RCC 7860 (cell line): ENCODE measurements at places on chromosomes 16 and 17.

GRCh38 chr16:54462771-54463170 lies 176.2 kb upstream of the IRX3 start:
- DNase-seq = no peak

DNA sequence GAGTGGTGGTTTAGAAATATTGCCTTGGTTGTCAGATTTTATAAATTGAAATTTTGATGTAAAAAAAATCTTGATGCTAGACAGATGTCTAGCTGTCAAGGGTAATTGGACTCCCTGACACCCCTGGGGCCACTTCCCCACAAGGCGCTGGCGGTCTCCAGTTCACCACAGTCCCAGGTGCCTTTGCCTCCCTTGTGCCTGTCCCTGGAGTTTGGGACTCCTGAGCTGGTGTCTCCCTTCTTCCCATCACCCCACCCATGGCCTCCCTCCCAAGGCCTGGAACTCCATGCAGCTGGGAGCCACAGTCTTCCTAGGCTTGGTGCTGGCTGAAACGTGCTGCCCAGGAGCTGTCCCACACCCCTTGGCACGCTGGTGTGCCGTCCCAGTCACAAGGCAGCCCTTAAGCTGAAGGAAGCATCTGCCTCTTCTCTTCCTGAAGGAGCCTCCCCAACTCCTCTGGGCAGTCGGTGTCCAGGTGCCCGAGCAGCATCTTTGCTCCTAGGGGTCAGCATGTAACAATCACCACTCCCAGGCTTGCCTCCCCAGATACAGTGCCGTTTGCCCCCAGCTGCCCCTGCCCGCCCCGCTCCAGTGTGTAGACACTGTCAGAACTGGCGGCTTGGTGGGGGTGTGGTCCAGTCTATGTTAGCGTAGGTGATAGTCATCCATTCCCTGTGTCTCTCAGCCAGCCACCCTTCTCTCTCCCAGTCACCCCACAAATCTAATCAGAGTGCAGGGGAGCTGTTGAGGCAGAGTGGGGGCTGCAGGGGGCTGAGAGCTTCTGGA lies 26.2 kb downstream of the POLR3E start:
- no peak for DNase-seq

- no peak for DNase-seq
Observed at GRCh38 chr16:66673691-66674090, 22.9 kb downstream of the CMTM4 start.

GRCh38 chr17:67050066-67050465 lies 5.7 kb downstream of the CACNG1 start:
- no peak for DNase-seq

- DNase-seq = no peak
Observed at GRCh38 chr16:17846030-17846429, 375.3 kb upstream of the XYLT1 start.

GRCh38 chr16:5735444-5735843 lies 637.8 kb upstream of the EEF2KMT start:
- DNase-seq = no peak

DNA sequence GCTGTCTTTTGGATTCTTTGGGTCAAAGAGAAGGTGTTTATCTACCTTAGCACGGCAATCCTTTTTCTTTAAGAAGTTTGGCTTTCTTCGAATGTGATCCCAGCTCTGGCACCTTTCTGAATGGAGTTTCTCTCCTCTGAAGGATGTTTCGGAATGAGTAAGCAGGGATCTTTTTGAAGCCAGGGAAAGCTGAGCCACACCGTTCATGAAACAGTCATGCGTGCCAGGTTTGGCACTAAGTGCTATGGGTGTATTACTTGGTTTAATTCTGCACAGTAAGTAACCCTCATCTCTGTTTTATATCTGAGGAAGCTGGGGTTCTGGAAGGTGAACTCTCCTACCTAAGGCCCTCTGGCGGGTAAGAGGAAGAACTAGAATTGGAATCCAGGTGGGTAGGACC lies 234.5 kb downstream of the NTN1 start:
- no peak for DNase-seq

- DNase-seq = no peak
Observed at GRCh38 chr16:54289945-54290832, 3.6 kb upstream of the IRX3 start.

GRCh38 chr17:740240-741017 lies 8.0 kb downstream of the TLCD3A start:
- DNase-seq = no peak

DNA sequence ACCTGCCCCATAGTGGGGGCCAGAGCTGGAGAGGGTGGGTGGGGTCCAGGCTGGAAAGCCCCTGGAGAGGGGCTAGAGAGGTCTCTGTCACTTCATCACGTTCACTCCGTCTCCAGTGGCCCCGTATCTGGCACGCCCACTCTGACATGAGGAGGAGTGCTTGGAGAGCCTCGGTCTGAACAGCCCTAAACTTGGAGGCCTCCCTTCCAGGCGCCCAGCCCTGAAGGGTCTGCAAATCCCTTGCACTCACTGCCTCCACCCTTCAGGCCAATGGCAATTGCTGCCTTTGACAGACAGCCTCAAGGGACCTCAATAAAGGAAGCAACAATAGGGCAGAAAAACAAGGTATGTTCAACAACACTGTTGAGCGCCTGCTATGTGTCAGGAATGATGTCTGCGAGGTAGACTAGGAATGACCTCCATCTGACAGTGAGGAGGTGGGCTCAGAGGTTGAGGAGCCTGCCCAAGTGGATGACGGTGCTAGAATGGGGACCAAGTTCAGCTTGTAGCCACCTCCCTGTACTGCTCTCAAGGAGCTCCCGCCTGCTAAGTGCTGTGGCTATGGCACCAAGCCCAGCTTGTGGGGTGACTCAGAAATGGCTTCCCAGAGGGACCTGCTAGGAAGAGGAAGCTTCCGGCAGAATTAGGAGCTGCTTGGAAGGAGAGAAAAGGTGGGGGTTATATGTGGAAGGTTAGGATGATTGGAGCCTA lies 2.9 kb upstream of the EPX start:
- peak; percentile 66 for DNase-seq

GRCh38 chr17:80845863-80846671 lies 145.6 kb upstream of the CHMP6 start:
- no peak for DNase-seq

DNA sequence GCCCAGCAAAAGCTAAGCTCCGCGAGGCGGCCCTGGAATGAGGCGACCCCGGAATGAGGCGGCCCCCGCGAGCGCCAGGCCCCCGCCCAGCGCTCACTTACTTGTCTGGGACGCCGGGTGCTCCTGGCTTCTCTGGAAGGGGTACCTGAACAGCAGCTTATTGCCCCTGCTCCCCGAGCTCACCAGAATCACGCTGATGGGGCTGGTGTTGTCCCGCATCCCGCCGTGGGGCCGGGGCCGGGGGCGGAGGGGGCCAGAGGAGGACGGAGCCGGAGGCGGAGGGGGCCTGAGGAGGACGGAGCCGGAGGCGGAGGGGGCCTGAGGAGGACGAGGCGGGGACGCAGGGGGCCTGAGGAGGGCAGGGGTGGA lies 440 bp downstream of the NPRL3 start:
- no peak for DNase-seq

DNA sequence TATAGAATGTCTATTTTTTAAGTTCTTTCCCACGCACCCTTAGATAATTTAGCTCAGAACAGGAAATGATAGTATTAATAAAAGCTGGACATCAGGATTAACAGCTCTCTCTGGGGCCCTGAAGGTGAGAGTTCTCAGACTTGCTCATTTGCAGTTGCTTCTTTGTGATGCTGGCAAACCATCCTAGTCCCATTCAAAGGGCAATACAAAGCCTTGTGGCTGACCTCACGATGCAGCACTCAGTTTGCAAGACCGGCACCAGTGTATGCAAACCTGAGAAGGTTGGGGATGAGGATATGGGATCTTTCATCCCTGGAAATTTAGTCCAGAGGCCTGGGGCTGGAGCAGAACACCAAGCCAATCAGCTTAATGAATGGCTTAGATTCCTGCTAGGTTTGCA lies 29.3 kb downstream of the STH start:
- DNase-seq = no peak

GRCh38 chr17:63827002-63827800 lies at the start of the genes FTSJ3 and PSMC5:
Gene FTSJ3, minus strand, starts transcription at chr17:63827663. Its CDS starts 761 bp downstream, at chr17:63826902.
Gene PSMC5, plus strand, starts transcription at chr17:63827431. Its CDS starts 60 bp downstream, at chr17:63827491.
- peak; percentile 83 for DNase-seq

DNA sequence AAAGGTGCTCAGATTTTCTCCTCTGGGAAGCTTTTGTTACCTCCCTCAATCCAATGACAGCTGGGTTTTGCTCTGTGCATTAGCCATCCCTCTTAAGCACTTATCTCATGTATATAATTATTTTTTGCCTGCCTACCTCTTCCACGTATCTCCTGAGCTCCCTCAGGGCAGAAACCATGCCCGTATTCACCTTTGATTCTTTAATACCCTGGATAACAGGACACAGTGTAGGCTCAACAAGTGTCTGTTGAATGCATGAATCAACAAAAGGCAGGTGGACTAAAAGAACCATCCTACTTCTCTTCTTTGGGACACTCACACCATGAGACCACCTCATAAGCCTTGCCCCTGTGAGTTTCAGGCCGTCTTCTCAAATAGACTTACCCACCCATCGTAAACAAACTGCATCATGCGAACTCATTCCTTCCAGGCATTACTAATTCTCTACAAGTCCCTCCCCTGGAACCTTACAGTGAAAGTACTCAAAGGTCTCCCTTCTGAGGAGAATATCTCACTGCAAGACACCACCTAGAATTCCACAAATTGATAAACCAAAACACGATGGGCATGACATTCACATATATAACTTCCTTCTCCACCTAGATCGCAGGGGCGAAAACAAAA lies 3.2 kb downstream of the ARHGAP17 start:
- DNase-seq = no peak

DNA sequence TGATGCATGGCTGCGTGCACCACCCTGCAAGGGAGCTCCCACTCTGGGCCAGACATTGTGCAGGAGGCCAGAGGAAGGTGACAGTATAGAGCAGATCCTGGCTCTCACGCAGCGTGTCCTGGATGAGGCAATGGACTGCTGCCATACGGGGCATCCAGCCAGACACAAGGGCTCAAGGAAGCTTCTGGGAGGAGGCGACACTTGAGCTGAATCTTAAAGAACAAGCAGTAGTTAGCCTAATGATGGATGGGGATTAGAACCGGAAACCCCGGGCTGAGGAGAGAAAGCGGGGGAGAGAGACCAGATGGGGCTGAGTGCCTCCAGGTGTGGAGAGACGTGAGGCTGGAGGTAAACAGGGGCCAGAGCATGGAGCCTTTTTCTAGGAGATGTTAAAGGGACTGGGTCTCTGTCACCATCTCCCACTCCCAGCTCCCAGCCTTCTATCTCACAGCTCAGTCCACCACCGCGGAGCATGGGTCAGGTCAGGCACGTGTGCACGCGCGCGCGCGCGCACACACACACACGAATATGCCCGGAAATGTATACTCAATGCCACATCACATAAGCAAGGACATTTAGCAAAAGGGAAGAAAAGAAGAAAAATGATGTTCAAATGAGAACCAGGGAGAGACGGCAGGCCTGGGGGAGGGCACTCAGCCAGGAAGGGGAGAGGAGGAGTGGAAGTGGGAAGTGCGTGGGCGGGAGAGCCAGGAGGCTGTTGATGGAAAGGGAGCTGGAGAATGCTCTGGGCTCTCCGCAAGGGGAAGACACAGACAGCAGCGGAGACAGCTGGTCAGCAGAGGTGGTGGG lies 46.3 kb downstream of the CCDC42 start:
- no peak for DNase-seq

- peak; percentile 14 for DNase-seq
Observed at GRCh38 chr16:84331998-84332780, 36.1 kb upstream of the ATP2C2 start.

DNA sequence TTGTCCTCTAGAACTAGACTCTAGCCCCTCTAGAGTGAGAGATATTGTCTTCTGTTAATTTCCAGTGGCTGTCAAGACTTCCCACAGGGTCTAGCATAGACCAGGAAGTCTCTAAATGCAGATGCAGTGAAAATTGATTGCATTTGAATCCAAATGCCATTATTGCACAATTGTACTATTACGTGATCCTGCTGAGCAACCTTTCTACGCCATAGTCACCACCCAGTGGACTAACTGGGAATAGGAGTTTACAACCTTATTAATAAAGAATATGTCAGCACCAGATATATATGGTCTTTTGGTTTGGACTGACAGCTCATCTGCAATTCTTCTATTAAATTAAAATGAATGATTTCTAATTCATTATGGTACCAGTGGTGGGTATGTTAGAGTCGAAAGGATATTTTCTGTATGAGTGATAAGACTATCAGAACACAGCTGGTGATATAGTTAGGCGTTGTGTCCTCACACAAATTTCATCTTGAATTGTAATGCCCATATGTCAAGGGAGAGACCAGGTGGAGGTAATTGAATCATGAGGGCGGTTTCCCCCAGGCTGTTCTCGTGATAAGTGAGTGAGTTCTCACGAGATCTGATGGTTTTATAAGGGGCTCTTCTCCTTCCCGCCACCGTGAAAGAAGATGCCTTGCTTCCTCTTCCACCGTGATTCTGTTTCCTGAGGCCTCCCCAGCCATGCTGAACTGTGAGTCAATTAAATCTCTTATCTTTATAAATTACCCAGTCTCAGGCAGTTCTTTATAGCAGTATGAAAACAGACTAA lies 138.9 kb upstream of the CA10 start:
- DNase-seq = no peak

DNA sequence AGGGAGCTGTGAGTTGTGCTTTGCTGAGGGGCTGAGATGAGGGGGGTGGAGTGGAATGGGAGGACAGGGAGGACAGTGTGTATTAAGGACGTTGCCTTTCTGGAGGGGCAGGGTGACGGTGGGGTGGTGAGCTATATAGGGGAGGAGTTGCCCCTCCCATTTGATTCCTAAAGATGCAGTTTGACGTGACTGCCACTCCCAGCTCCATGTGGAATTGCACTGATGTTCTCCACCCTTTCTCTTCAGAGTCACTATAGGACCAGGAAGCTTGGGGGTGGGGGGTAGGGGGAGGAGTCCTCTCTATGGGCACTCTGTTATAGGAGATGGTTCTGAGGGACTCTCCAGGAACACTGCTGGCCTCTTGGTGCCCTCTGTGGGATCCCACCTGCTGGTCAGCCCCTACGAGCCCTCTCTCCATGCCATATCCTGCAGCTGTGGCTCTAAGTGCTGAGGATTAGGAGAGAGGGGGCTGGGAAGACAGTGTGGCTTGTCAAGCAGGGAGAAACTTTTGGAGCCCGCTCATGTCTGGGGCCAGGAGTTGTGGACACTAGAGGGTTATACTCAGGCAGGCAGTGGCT lies 3.8 kb upstream of the NGFR start:
- no peak for DNase-seq

- DNase-seq = no peak
Observed at GRCh38 chr17:46766493-46767491, 51.7 kb downstream of the WNT3 start.

GRCh38 chr16:87832741-87833502 lies 36.4 kb downstream of the SLC7A5 start:
- DNase-seq = no peak

DNA sequence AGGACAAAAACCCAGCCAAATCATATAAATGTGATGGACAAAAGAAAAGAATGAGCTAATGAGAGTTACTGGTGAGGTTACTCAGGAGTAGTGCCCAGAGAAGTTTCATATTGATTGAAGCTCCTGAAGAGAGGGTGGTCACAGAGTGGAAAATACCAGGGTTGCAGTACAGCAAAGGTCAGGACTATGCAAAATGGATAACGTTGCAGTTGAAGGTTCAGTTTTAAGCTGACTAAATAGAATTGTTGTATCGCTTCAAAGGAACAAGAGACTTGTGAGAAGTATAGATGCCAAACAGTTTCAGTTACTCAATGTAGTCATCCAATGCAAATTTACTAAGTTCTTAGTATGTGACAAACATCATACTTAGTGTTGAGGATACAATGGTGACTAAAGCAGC lies 47.1 kb downstream of the ABCA8 start:
- DNase-seq = no peak

GRCh38 chr16:49483651-49484450 lies 110.2 kb downstream of the C16orf78 start:
- no peak for DNase-seq
